Stimulated activated CD8-positive, alpha-beta memory T cell treated with anti-CD3 and anti-CD28 coated beads, Interleukin-7, amount 100 ng/mL, for 1 hour (primary cell): ENCODE measurements at places on chromosomes 16 and 17.

- no peak for DNase-seq
These were observed 37.4 kb downstream of the TOM1L2 start for GRCh38 chr17:17934806-17935205.

DNA sequence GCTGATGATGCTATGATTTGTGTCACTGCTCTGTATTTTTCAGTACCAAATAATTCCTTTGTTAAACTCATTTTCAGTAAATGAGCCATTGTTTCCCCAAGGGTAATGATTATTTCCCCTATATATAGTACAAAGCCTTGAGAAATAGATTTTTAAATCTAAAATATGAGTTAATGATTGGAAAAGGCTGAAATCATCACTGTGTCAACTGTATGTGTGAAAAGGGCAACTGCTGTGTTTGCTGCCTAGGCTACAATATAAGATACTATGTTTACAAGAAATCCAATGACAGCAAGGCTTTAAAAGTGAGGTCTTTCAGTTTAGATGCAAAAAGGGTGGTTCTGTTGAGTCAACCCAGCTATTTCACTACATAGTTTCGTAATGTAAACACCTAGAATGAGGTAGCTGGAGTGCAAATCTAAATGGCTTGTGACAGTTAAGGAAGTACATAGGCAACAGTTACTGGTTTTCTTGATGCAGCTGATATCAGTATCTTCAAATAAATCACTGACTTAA, 15.3 kb downstream of the NLK start:
- DNase-seq: no peak

DNA sequence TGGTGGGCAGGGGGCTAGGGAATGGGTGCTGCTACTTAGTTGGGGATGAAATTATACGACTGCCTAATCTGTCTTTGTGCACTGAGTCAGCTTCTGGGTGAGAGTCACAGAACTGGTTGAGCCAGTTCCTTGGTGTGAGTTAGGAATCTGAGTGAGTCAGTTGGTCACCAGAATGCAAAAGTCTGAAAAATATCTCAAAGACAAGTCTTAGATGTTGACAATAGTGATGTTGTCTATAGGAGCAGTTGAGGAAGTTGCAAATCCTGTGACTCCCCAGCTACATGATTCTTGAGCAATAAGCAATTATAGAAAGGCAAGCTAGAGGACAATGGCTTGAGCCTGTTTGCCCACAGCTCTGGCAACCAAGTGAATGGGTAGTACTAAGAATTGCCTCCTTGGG, 399.2 kb downstream of the CNTNAP4 start:
- DNase-seq: no peak

GRCh38 chr16:46613352-46613751, 7.8 kb downstream of the SHCBP1 start:
- no peak for DNase-seq

- peak; percentile 57 for DNase-seq
These were observed at the start of gene DOK4 for GRCh38 chr16:57485916-57486857. DOK4 (minus strand) TSS chr16:57486493; CDS start chr16:57479507, 6,986 bp downstream.

- DNase-seq: no peak
These were observed 8.8 kb upstream of the CEP112 start for GRCh38 chr17:66200685-66201092.
